AG04450 (cell line): ENCODE measurements at places on chromosomes 13 and 19. TPM values are rescaled to one million over a fixed set of nuclear protein-coding genes. Genes with fewer than 3 reads are reported as not detected.
A peak's percentile ranks its signal among the peaks of the same experiment; 100 is the strongest.

DNA sequence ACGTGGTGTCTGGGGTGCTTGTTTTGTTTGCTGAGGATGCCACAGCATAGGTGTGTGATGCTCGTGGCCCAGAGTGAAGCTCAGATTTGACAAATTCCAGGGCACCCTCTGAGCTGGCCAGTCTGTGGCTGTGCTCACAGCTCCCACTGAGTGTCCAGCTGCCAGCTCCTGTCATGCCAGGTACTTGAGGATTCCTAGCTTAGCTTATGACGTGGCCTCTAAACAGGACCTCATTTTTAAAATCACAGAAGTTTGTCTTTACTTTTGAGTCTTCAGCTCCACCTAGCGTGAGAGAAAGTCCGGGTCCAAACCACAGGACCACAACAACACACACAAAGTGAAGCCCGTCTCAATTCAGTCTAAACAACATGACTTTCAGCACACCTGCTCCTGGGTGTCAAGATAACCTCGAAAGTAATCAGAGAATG lies 117.3 kb downstream of the RAB20 start:
- no peak for DNase-seq

DNA sequence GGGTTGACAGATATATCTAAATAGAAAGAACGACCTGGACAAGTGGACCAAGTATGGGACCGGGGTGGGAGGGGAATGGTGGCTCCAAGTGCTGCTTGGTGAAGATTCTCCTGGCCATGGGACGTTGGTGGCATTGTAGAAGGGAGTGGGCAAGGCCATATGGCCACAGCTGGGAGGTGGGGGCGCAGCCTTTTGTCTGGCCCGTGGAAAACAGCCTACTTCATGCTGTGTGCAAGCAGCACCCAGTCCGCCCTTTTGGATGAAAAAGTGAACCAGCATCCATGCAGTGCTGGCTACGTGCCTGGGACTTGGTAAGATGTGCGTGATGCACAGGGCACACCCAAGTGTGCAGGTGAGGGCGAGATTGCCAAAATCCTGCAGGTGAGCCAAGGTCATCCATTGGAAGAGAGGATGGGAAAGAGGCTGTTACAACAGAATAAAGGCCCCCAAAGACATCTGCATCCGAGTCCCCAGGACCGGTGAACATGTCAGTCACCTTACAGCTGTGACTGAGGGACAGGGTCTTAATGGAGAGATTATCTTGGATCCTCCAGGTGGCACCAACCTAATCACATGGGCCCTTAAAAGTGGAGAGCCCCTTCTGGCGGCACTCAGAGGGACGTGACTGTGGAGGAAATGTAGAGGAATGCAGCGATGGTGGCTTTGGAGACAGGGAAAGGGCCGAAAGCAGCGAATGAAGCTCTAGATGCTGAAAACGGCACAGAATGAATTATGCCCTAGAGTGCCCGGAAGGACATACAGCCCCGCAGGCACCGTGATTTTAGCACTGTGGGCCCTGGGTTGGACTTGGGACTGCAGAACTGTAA lies 40.8 kb downstream of the TEX29 start:
- no peak for DNase-seq

DNA sequence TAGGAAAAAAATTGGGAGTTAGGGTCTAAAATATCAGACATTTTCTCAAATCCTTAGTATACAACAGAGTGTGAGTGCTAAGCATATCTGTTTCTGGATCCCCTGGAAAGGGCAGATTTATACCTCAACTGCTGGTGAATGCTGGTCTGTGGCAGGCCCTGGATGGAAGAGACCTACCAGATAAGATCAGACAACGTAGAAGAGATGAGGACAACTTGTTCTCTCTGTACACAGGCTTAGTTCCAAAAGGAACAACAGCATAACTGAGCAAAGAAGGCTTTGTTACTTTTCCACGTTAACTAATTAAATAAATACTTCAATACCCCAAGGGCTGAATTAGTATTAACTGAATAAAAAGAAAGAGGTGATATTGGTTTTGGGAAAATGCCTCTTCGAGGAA lies 1277.3 kb downstream of the SLITRK5 start:
- no peak for DNase-seq

GRCh38 chr13:109983447-109983846 lies 197.1 kb upstream of the IRS2 start:
- no peak for DNase-seq

DNA sequence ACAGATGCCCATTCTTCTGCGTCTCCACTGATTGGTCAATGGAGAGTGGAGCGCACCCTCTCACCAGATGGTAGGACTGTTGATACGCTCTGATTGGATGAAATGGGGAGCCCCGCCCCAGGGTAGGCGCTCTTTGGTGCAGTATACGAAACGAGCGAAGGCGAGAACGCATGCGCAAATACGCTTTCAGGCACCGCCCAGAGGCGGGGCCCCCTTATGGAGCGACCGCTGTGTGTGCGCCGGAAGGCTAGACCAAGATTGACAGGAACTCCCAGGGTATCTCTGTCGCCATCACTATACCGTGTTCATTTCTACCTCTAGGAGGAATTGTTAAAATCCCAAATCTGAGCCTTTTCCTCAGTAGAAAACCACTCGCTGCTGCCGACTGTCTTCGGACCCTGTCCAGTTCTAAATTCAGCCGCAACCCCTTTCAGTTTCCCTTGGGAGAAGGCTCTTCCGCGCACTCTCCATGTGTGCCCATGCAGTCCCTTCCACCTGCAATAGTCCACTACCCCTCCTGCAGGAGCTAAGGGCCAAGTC lies 720 bp upstream of the HNRNPL start:
- DNase-seq: peak; percentile 100

Gene ERICH4
- polyA plus RNA-seq: not detected in 2 replicates

Gene ZNF776
- 9.7 and 10.5 TPM in 2 replicates for polyA plus RNA-seq

Gene MCEMP1
- polyA plus RNA-seq: not detected in 2 replicates
